Right atrium auricular region (tissue), 2 donors: ENCODE measurements at places on chromosomes 1 and 21. TPM values are rescaled to one million over a fixed set of nuclear protein-coding genes. Genes with fewer than 3 reads are reported as not detected.

Gene ZNF593
- total RNA-seq: 12.8 TPM

Gene TMEM82
- not detected for total RNA-seq

GRCh38 chr1:232376632-232377493 lies 253.1 kb downstream of the SIPA1L2 start:
- no peak for DNase-seq

DNA sequence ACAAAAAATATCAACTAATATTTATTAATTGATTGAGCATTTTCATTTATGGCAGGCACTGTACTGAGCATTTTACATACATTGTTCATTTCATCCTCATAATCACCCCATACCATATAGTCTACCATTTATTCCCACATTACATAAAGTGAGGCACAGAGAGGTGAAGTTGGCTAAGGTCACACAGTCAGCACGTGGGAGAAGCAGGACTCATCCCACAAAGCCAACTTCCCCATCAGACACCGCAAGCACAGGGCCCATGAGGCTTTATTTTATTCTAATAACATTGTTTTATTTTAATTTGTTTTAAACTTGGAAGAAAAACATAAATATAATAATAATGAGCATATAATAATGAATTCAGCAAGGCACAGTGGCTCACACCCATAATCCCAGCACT lies 43.1 kb upstream of the CAPZB start:
- DNase-seq: no peak

- no peak for DNase-seq
These were observed 112.5 kb downstream of the CYYR1 start for GRCh38 chr21:26460621-26461020.

GRCh38 chr1:3626025-3626424 lies 1.2 kb downstream of the TPRG1L start:
- DNase-seq: no peak
